ENCODE measurements at places on chromosomes 11 and 22.

DNA sequence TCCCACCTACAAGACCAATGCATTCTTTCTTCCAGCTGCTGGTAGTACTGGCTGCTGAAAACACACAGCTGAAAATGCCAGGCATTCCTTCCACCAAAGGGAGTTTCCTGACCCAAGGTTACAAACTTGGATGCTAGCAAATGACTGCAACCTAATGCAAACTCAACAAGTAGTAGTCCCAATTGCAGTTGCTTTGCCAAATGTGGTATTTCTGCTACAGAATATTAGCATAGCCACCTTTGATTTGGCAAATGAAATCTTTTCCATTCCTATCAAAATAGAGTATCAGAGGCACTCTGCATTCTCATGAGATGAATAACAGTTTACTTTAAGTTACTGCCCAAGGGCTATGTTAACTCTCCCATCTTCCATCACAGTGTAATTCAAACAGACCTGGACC, 172.0 kb upstream of the ARHGAP42 start:
- no peaks in the 10 kb centered on the region for H3K27me3 ChIP-seq
- DNase-seq = no peak

GRCh38 chr11:1308743-1309497, 512 bp downstream of the TOLLIP start:
- peaks cover 52% of the 10 kb centered on the region for H3K4me1 ChIP-seq
- H3K36me3 ChIP-seq = peaks cover 14% of the 10 kb centered on the region
- peak overlapping the region; percentile 99 for H3K4me3 ChIP-seq
- H3K27ac ChIP-seq = peak overlapping the region; percentile 94
- H3K27me3 ChIP-seq = no peaks in the 10 kb centered on the region

DNA sequence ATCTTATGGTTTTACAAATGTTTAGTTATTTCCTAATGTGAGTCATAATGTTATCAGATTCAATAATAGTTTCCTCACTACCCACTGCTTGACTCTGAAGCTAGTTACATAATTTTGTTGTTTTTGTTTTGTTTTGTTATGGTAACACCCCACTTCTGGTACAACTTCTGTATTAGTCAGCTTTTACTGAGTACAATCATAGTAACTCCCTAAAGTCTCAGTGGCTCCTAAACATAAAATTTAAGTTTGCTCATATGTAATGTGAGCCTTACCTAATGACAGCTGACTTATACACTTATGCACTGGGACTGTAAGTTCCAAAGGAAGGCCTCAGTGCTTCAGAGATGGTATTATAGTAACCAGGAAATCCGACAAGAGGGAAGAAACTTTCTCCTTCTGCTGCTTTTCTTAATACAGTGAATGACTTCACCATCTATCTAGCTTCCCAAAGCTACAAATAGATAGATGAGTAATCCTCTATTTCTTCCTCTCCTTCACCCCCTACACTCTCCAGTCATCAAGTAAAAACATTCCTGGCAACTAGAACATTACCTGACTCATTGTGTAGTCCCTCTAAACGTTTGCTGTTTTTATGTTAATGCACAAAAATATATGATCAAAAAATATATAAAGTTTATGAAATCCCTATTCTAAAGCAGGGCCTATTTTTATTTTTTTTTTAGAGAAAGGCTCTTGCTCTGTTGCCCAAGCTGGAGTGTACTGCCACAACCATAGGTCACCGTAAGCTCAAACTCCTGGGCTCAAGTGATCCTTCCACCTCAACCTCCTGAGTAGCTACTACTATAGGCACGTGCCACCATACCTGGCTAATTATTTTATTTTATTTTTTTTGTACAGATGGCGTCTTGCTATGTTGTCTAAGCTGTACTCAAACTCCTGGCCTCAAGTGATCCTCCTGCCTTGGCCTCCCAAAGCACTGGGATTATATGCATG, 563.0 kb downstream of the SOX6 start:
- no peaks in the 10 kb centered on the region for H3K27me3 ChIP-seq
- DNase-seq = no peak
- H3K27ac ChIP-seq = no peak overlapping the region
- no peak overlapping the region for H3K4me3 ChIP-seq

GRCh38 chr11:66070604-66071380, 720 bp downstream of the PACS1 start:
- H3K4me3 ChIP-seq = peak overlapping the region; percentile 59
- H3K36me3 ChIP-seq = peaks cover 9% of the 10 kb centered on the region
- no peak for DNase-seq
- H3K4me1 ChIP-seq = peaks cover 30% of the 10 kb centered on the region
- peak overlapping the region; percentile 85 for H3K27ac ChIP-seq

DNA sequence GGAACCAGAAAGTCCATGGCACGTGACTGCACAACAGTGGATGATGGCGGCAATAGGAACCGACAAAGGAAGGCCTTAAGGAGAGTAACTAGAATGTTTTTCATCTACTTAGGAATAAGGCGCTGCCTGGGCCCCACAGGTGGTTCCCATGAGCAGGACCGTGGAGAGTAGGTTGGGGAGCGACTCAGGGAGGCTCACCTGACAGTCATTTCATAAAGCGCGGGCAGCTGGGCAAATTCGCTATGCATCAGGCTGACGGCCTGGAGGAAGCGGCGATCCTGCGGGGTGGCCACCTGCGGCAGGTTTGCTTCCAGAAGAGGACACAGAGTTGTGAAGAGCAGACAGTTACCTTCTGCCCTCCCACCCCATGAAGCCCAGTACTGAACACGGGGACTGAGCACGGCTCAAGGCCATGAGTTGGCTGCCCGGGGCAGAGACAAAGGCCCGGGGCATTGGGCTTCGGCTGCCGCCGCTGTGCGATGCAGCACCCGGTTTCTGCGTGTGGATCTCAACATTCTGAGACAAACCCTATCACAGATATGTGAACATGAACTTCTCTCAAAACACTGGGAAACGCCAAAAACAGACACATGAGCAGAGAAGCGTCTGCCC, 25.8 kb downstream of the HPS4 start:
- no peak overlapping the region for H3K4me3 ChIP-seq
- H3K27me3 ChIP-seq = no peaks in the 10 kb centered on the region
- H3K27ac ChIP-seq = no peak overlapping the region
- no peak for DNase-seq
- no peaks in the 10 kb centered on the region for H3K4me1 ChIP-seq
- peaks cover 85% of the 10 kb centered on the region for H3K36me3 ChIP-seq

GRCh38 chr22:50027639-50028537, 15.3 kb upstream of the IL17REL start:
- peaks cover 24% of the 10 kb centered on the region for H3K4me1 ChIP-seq
- H3K27ac ChIP-seq = peak overlapping the region; percentile 9
- no peaks in the 10 kb centered on the region for H3K36me3 ChIP-seq
- no peak overlapping the region for H3K4me3 ChIP-seq

DNA sequence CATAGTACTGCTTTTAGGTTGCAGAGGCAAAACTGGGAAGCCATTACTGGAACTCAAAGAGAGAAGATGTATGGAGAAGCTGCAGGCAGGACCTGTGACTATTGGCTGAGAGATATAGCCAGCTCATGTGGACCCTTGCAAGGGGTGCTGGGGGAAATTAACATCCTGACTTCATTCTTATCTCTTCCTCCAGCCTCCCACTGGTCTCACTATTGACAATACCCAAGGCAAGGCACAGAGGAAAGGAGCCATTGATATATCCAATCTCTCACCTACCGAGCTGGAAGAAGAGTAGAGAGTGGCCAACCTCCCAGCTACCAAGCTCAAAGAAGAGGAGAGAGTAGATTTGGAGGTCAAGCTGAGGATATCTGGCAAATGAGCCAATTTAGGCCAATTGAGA, 36.8 kb upstream of the ZBED5 start:
- no peaks in the 10 kb centered on the region for H3K27me3 ChIP-seq
- DNase-seq = no peak
- peak overlapping the region; percentile 55 for H3K27ac ChIP-seq
- H3K4me3 ChIP-seq = no peak overlapping the region

GRCh38 chr22:49881856-49882255, 28.2 kb downstream of the ZBED4 start:
- H3K27me3 ChIP-seq = no peaks in the 10 kb centered on the region
- no peak for DNase-seq
- no peak overlapping the region for H3K27ac ChIP-seq

DNA sequence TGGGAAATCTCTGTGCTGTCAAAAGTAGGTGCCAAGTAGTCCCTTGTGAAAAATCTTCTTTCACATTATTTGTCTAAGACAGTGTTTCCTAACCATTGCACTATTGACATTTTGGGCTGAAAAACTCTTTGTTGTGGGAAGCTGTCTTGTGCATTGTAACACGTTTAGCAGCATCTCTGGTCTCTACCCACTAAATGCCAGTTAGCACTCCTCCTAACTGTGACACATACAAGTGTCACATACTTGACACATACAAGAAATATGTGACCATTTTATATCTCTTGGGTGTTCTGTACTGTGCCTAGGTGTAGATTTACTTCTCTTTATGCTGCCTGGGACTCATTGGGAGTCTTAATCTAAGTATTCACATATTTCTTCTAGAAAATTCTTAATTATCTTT, 57.8 kb downstream of the NXPE1 start:
- no peak overlapping the region for H3K4me3 ChIP-seq
- DNase-seq = no peak
- H3K27ac ChIP-seq = no peak overlapping the region
- no peaks in the 10 kb centered on the region for H3K4me1 ChIP-seq
- no peaks in the 10 kb centered on the region for H3K27me3 ChIP-seq

DNA sequence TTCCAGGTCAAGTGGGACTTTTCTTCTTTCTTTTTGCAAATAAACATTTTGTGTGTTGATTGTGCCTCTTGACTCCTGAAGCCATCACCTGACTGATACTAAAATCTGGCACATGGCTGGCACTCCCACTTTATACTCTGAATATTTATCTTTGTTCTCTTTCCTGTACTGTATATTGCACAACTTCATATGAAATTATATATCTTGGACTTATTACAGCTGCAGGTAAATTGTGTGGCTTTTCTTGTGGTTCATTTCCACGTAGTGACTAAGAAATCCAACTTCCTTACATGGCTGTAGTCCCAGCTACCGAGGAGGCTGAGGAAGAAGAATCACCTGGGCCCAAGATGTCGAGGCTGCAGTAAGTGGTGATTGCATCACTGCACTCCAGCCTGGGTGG, 23.7 kb upstream of the OR5B12 start:
- H3K4me3 ChIP-seq = no peak overlapping the region
- no peaks in the 10 kb centered on the region for H3K27me3 ChIP-seq
- DNase-seq = no peak
- H3K36me3 ChIP-seq = no peaks in the 10 kb centered on the region

DNA sequence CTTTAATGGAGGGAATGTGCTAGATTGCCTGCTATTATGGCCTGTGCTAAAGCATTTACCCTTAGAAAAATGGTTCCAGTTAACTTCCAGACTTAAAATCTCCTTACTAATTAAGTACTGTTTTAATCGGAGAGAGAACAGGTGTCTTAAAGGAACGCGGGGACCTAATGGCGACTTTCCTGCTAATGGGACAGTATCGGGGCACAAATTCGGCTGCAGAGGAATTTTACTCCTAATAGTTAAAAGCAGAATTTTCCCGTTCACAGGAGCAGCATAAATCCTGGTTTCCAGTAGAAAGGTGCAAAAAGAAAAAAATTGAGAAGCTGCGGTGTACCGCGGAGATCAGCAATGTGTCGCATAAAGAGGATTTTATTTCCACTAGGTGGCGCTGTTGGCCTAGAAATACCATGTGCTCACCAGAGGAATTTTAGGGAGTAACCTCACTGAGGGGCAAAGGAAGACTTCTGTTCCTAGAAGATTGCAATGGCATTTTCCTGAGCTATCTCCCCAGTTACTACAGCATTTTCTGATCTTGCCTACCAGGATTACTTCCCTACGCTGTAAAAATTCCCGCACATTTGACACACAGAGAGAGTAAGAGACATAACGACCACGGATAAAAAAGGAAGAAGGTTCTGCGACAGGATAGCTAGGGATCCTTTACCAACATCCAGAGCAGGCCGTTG, 44.5 kb downstream of the ZNF280B start:
- no peak overlapping the region for H3K27ac ChIP-seq
- no peaks in the 10 kb centered on the region for H3K4me1 ChIP-seq

GRCh38 chr11:35005141-35005780, 88.8 kb downstream of the PDHX start:
- DNase-seq = no peak
- H3K36me3 ChIP-seq = no peaks in the 10 kb centered on the region
- H3K4me3 ChIP-seq = no peak overlapping the region
- peak overlapping the region; percentile 12 for H3K27ac ChIP-seq
- H3K27me3 ChIP-seq = no peaks in the 10 kb centered on the region

DNA sequence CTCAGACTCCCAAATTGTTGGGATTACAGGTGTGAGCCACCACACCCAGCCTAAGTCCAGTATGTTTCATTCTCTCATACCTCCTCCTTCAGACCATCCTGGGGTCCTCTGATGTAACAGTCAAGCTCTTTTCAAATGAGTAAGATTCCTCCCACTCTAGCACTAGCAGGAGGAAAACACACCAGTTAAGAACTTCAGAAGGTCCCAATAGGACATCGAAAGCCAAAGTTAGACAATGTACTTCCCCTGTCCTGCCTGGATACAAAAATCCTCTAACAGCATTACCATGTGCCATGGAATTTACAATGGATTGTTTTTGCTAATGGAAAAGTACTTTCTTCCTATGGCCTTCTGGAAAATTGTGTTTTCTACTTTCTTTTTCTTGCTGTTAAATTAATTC, 67.1 kb downstream of the CCDC34 start:
- no peaks in the 10 kb centered on the region for H3K27me3 ChIP-seq
- no peak overlapping the region for H3K27ac ChIP-seq
- DNase-seq = no peak
- no peaks in the 10 kb centered on the region for H3K4me1 ChIP-seq

GRCh38 chr11:121412711-121413415, 39.3 kb upstream of the SORL1 start:
- no peaks in the 10 kb centered on the region for H3K27me3 ChIP-seq
- H3K36me3 ChIP-seq = no peaks in the 10 kb centered on the region
- H3K4me1 ChIP-seq = peaks cover 7% of the 10 kb centered on the region
- no peak overlapping the region for H3K27ac ChIP-seq

DNA sequence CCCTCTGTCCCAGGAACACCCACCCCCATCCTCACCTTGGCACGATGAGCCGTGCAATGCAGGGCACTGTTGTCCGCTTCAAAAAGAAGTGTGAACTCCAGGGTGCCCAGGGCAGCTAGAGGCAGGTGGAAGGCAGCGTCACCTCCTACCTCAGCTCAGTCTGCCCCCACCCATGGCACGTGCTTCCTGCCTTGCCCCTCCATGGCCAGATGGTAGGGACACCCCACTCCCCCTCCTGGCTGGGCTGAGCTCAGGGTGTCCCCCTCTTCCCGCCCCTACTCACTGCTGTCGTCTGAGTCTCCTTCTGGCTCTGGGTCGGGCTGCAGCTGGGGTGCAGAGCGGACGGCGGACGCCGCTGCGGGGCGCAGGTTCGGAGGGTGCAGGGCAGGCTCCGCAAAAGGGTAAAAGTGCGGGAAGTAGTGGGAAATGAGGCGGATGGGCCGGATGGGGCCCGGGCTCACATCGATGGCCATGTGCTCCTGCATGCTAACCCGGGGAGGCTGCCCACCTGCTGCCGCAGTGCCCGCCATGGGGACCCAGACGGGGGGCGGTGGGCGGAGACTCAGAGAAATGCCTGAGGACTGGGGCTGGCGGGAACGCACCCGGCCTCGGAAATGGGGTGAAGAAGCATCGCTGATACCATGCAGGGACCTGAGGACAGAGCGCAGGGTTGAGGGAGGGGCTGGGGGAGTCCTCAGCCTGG, 9.1 kb downstream of the NDUFV1 start:
- peaks cover 29% of the 10 kb centered on the region for H3K4me1 ChIP-seq
- DNase-seq = no peak
- H3K27ac ChIP-seq = no peak overlapping the region
- no peaks in the 10 kb centered on the region for H3K27me3 ChIP-seq
- no peak overlapping the region for H3K4me3 ChIP-seq
